ENCODE measurements at places on chromosomes 2 and 18.
A peak's percentile ranks its signal among the peaks of the same experiment; 100 is the strongest.

GRCh38 chr2:105744909-105745853 lies at the start of gene NCK2:
TSS of gene NCK2 (plus strand) at chr2:105744912. CDS start at chr2:105855064, 110,152 bp downstream.
- peak; percentile 43 for DNase-seq

- DNase-seq: no peak
Measured at GRCh38 chr18:23340661-23341060, 112.4 kb upstream of the RIOK3 start.

- no peak for DNase-seq
Measured at GRCh38 chr18:51653507-51654213, 456.2 kb upstream of the MEX3C start.

GRCh38 chr2:128103407-128103806 lies 12.4 kb downstream of the UGGT1 start:
- no peak for DNase-seq

GRCh38 chr18:29547626-29548025 lies 1370.7 kb upstream of the CDH2 start:
- no peak for DNase-seq

DNA sequence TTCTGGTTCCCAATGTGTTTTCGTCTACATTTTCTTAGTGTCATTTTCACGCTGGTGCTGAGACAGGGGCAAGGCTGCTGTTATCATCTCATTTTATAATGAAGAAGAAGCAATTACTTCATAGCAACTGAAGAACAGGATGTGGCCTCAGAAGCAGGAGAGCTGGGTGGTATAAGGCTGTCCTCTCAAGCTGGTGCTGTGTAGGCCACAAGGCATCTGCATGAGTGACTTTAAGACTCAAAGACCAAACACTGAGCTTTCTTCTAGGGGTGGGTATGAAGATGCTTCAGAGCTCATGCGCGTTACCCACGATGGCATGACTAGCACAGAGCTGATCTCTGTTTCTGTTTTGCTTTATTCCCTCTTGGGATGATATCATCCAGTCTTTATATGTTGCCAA lies 7.3 kb downstream of the IL36G start:
- no peak for DNase-seq
